ENCODE measurements at places on chromosomes 1 and 21.

GRCh38 chr1:81585371-81585770, 215.4 kb upstream of the ADGRL2 start:
- DNase-seq, result peak; percentile 13

DNA sequence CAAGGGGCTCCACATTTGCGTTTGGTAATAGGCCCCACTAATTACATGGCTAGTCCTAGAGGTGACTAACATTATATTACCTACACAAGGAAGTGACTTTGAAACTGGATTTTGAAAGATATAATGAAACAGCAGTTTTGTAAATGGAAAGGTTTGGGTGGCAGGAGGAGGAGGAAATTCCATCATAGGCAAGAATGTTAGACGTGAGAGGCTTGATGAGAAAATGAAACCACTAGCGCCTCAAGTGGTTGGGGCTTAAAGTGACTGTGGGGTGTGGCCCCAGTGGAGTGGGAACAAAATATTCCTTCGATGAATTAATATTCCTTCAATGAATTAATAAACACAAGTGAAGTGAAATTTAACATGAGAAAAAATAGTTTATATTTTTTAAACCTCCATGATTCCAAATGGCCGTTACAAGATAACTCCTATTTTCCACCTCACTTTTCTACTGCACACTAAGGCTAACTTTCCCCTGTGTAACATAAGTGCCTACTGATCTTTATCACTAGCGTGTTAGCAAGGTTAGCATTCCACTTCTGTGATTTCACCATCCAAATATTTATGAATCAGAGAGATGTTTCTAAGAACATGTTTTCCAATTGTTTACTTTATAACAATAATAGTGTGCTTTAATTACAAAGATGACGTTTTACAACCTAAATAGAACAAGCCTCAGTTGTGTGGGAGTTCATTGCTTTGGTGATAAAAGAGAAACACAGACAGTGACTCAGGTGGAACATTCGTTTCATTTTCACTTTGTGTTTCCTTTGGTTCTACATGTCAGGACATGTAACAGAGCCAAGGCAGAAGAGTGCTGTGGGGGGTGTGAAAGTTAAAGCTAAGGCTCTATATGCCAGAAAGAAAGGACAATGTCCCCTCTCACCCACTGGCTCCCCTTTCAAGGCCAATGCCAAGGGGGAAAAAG, 12.5 kb upstream of the ATF3 start:
- peak; percentile 98 for DNase-seq

DNA sequence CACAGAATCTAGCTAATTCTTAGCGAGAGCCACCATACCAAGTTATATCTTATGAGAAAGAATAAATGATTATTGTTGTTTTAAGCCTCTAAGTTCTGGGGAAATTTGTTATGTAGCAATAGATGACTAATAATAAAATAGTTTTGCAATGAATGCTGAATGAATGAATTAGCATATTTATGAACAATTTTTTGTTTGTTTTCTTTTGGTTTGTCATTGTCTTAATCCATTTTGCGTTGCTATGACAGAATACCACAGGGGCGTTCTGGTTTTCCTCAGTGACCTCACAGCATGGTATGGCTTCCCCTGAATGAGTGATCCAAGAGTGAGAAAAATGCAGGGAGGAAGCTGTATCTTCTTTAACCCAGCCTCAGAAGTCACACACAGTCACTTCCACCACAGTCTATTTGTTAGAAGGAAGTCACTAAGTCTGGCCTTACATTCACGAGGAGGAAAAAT, 53.8 kb upstream of the HPDL start:
- DNase-seq, result no peak

GRCh38 chr1:17377325-17377953, 5.4 kb downstream of the PADI6 start:
- no peak for DNase-seq

GRCh38 chr1:156024801-156025200, 4.0 kb upstream of the SSR2 start:
- no peak for DNase-seq

GRCh38 chr1:209157546-209158249, 425.8 kb upstream of the CAMK1G start:
- DNase-seq, result no peak

GRCh38 chr1:241645199-241645598, 5.0 kb upstream of the CHML start:
- DNase-seq, result no peak

GRCh38 chr1:240234485-240235210, 143.0 kb downstream of the FMN2 start:
- peak; percentile 87 for DNase-seq

- DNase-seq, result no peak
These were observed 208.1 kb upstream of the MAP1LC3C start for GRCh38 chr1:242206994-242207393.

DNA sequence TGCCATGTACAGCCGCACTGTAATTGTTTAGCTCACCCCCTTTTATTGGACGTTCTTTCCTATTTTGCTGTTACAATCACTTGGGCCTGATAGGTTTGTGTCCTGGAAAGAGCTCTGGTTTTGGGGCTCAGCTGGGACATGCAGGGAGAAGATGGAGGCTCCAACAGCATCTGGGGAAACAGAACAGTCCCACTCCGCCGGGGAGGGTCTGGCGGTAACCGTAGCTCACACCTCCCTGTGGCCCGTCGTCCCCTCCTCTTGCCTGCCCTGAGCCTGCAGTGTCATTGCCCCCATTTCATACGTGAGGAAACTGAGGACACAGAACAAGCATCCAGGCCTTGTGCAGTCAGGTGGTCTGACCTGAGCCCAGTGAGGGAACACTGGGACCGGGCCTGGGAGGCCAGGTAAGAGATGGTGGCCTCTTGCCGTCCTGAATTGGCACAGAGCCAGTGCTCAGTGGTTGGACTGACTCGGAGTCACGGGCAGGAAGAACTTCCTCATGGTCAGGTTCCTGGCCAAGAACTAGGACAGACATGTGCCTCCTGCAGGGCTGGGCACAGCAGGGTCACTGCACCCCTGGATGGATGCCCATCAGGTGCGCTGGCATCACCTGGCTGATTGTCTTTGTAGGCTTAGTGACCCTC, 41.8 kb downstream of the S100B start:
- DNase-seq, result no peak

- no peak for DNase-seq
These were observed 3881.6 kb downstream of the SRGAP2C start for GRCh38 chr1:125066385-125066784.

GRCh38 chr1:30877205-30877912, 31.2 kb downstream of the SDC3 start:
- no peak for DNase-seq

DNA sequence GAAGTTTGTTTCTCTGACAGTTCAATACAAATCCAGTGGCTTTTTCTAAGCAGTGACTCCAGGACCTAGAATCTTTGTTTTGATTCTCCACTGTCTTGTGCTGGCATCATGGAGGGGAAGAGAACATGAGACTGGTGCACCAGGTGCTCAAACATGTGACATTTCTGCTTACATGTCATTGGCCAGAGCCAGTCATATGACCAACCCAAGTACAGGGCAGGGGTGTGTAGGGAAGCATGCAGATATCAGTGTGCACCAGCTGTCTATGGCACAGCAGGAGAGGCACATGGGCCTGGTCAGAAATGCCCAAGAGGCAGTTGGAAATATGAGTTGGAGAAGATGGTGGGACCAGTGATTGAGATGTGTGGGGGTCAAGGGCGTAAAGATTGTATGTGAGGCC, 297.0 kb downstream of the HHAT start:
- DNase-seq, result no peak

DNA sequence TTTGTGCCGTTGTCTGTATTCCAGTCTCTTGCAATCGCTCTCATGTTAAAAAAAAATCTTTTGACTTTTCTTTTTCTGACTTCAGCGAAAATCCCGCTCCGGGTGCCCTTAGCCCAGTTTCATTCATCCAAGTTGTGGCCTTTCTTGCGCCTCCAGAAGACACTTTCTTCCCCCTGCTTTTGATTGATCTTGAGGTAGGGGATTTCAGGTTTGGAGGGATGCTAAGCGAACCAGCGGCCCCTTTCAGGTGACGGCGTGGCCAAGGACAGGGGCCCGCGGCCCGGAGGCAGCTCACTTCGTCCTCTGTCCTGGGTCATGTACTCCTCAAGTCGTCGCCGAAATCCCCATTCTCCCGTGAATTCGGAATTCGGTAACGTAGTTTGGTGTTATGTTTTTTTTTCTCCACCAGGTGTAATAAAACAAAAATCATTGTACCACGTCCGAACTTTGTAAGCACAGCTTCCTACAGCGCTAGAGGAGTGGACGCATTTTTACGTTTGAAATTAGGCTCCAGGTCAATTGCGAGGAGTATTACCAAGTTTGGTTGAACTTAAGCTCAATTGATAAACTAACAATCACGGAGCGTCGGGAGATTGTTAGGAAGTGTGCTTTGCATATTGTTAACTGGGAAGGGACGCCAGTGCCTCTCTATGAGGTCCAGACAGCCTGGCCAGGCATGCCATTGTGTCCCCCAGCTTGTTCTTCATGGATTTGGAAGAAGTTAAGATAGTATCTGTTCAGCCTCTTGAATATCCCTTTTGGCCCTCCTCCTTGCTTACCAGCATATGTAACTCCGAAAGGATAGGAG, 1.1 kb downstream of the MRPS6 start:
- no peak for DNase-seq

- no peak for DNase-seq
These were observed 3.3 kb downstream of the KLHL21 start for GRCh38 chr1:6599141-6599975.

GRCh38 chr21:42524341-42525028, 10.8 kb downstream of the SLC37A1 start:
- no peak for DNase-seq

GRCh38 chr1:35577071-35577998, 4.2 kb downstream of the TFAP2E start:
- DNase-seq, result no peak

DNA sequence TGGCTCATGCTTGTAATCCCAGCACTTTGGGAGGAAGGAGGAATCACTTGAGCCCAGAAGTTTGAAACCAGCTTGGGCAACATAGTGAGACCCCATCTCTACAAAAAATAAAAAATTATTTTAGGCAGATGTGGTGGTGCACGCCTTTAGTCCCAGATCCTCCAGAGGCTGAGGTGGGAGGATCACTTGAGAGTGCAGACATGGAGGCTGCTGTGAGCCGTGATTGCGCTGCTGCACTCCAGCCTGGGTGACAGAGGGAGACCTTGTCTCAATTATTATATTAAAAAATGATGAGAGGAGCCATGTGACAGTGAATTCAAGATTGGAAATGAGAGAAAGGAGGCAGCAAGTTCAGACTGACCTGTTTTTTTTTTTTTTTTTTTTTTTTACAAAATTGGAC, 282.3 kb downstream of the ZP4 start:
- DNase-seq, result no peak

DNA sequence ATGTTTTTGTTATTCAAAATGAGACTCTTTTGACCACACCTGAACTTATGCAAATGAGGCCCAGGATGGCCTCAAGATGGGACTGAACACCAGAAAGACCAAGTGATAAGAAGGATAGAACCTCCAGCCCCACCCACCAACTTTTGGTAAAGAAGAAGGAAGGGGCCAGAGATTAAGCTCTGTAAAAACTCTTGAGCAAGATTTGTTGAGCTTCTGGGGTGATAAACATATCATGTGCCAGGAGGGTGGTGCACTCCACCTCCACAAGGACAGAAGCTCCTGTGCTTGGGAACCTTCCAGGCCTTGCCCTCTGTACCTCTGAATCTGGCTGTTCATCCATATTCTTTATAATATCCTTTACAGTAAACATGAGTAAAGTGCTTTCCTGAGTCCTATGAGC, 5.3 kb downstream of the RSPH1 start:
- no peak for DNase-seq

DNA sequence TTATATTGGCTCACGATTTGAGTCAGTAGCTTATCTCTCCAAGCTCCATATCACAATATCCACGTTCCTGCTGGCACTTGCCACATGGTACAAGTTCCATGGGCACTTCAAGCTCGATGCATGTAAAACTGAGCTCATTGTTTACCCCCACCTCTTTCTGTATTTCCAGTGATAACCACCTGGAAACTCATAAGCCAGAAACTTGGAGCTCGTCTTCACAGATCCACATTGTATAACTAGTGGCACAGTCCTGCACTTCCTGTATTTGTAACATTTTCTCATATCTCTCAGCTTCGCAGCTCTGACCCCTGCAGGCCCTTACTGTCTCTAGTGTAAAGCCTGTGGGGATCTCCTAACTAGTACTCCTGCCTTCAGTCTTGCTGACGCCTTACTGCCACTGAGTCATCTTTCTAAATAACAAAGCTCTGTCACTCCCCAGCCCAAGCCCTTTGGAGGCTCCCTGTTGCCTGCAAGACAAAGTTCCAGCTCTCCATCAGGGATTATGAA, 6.5 kb upstream of the C2CD4D start:
- peak; percentile 48 for DNase-seq

DNA sequence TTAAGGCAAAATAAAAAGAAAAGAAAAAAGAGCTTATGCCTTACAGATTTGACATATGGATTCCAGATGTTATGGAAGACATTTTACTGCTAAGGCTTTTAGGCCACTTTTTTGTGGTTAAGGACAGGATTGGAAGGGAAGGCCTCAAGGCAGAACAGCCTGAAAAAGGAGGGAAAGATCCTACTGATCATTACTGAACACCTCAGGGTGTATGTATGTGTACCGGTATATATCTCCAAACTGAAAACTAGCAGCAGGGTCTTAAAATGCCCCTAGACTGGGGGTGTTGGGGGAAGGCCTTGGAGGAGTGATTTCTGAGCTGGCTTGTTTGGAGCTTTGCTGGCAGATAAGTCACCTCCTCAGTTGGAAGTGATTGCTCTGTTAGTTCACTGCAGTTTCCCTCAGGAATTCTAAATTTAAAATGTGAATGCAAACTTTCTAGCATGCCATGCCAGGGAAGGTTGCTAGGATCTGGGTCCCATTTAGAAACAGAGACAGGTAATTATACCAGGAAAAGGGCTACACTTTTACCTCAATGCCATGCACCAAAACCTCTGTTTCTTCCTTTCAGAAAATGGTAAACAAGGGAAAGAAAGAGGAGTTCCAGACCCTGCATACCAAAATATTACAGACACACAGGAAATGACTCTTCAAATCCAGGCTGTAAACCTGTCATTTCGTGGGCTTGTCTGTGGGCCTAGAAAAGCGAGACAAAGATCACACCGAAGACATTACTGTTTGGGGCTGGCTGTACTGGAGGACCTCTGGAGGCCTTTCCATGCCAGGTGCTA, 15.0 kb downstream of the C1orf52 start:
- peak; percentile 6 for DNase-seq

- peak; percentile 27 for DNase-seq
These were observed 25.9 kb upstream of the DNAJC11 start for GRCh38 chr1:6727535-6727934.

- DNase-seq, result no peak
These were observed 43.6 kb downstream of the ACKR1 start for GRCh38 chr1:159248311-159248710.

GRCh38 chr1:116558571-116558970, 12.3 kb downstream of the CD58 start:
- DNase-seq, result no peak

DNA sequence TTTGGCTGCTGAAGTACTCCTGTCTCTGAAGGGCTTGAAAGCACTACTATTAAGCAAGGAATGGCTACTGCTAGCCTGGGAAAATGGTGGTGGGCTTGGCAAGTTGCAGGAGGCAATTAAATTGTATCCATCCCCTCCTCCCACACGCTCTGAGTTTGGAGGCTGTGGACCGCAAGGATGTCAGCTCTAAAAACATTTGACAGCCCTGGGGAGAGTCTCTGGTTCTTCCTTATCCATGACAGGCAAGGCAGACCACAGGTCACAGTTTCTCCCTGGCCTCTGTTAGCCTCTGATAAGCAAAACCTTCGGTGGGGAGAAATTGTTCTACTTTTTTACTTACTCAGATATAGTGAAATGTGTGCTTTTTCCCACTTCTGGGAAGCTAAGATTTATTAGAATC, 46.6 kb downstream of the S1PR1 start:
- DNase-seq, result no peak

GRCh38 chr1:111618961-111619634, 491 bp upstream of the RAP1A start:
- no peak for DNase-seq
